ENCODE measurements at places on chromosomes 13 and 19.

GRCh38 chr19:46101293-46101692, 23.2 kb downstream of the IGFL3 start:
- DNase-seq, result no peak

- DNase-seq, result no peak
These were observed 3.5 kb downstream of the SELENOV start for GRCh38 chr19:39518458-39518857.

DNA sequence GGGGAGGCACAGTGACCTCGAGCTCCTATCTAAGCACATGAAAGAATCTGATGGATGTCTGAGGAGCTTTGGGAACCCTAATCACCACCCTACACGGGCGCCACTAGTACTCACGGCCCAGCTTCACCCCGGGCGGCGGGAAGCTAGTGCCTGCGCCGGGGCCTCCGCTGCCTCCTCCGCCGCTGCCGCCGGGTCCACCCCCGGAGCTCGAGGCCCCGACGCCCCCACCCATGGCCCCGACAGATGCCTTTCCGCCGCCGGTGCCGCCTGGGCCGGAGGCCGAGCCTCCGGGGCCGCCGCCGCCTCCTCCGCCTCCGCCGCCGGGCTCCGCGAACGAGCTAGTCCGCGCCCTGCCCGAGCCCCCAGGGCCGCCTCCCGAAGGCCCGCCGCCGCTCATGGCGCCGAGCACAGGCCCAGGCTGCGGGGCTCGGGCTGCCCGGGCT, 312 bp downstream of the GSK3A start:
- DNase-seq, result no peak

GRCh38 chr13:48542581-48543341, 9.9 kb upstream of the RCBTB2 start:
- no peak for DNase-seq

- DNase-seq, result peak; percentile 48
These were observed 14.6 kb downstream of the FAM187B start for GRCh38 chr19:35213663-35214632.

DNA sequence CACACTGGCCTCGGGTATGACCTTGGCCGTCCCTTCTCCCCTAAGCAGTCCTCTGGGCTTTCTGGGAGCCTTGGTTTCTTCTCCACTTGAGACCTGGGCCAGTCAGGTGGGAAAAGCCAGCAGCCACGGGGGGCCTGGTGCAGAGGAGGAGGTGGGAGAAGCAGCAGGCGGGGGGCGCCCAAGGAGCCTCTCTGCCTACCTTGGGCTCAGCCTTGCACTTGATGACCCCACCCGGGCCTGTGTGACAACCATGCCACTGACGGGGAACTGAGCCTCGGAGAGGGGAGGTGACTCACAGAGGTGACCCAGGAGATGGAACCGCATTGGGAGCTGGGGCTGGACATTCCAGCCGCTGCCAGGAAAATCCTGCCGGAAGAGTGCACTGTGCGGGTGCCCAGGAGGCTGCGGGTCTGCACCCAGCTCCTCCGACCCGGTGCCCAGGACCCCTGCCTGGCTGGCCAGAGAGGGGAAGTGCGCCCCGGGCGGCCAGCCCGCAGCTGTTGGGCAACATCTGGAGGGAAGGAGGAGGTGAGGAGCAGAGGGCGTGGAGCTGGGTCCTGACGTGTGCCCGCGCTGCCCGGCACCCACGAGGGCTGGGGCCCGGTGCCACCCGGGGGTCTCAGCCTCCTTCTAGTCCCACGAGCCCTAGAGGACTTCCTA, 23.4 kb upstream of the SLC7A10 start:
- DNase-seq, result no peak

DNA sequence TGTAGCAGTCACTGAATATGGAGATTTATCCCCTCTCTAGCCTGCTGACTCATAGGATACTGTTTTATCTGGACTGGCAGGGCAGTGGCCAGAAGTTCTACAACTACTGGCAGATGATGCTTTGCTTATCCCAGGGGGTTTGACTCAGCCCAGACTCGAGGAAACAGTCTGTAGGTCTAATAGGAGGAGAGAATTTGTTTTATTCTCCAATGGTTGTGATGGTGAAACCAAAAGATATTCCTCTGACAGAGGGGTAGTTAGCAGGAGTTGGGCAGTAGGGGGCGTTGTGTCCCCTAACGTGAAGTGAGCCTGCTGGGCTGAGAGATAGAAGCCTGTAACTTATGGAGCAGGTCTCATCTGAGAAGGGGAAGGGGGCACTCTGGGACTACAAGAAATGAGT, 74.9 kb downstream of the WTIP start:
- DNase-seq, result no peak

DNA sequence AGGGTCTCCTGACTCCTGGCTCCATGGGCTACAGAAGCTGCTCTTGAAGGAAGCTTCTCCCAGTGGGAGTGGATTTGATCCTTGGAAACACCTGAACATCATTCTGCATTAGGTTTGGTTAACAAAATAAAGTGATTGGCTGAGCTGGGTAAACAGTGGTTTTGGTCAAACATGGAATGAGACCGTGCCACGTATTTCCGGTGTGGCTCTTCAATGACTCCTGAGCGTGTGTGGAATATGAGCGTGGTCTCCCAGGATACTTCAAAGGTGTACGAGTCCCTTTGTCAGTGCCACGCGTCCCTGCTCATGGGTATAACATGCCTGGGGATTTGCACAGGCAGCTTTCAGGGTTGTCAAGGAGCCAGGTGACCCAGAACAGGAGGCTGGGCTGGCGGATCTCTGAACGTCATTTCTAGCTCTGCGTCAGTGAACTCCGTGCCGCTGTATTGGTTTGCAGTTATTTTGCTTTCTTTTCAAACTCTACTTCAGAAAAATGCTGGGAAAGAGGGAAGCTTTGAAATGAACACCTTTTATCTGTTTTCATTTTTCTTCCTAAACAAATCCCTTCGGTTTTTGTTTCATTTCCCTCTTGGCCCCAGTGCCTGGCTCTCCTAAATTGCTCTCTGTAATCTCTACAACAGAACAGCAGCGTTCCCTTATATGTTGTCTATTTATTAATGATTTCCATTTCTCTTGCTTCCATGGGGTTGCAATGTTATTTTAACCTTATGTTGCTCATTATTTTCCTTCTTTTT, 26.3 kb upstream of the GJB6 start:
- no peak for DNase-seq

DNA sequence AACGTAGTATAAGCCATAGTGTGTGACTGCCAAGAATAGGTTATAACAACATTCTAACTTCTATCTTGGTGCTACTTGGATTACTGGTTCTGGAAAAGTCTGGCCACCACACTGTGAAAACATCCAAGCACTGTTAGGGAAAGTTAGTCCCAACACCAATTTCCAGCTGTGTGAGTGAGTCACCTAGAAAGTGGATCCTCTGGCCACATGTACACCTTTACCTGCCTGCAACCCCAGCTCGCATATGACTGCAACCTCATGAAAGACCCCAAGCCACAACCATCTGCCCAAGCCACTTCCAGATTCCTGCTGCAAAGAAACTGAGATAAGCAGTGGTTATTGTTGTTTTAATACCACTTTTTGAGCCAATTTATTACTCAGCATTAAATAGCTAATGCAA, 404.5 kb downstream of the KCTD12 start:
- DNase-seq, result no peak

DNA sequence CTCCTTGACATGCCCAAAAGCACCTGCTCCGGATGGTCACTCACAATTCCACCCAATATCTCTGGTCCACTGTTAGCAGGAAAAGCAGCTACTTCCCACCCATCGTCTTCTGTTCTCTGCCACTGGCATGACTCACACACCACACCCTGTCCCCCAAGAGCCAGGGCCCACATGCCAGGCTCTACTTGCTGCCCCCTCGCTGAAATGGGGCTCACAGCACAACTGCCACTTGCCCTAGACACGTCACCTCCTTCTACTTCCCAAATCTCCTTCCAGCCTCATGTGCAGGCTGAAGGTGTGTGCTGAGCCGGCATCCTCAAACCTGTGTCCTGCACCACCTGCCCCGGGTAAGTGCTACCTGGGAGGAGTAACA, 65.0 kb downstream of the TBC1D4 start:
- no peak for DNase-seq

GRCh38 chr19:5308451-5309437, 31.9 kb downstream of the PTPRS start:
- DNase-seq, result no peak

- DNase-seq, result no peak
These were observed 80.3 kb upstream of the FLT1 start for GRCh38 chr13:28575200-28575599.

DNA sequence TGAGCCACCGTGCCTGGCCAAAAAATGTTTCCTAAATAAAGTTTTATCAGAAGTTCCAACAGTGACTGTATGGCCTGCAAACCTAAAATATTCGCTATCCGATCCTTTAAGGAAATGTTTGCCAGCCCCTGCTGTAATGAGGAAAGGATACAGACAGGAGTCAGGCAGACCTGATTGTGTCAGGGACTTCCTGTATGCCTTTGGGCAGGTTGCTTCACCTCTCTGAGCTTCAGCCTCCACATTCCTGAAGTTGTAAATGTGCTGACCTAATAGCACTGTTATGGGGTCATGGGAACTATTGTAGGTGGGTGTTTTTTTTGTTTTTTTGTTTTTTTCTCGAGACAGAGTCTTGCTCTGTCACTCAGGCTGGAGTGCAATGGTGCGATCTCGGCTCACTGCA, 6.2 kb downstream of the ABHD8 start:
- DNase-seq, result no peak

GRCh38 chr13:83618966-83619365, 263.3 kb downstream of the SLITRK1 start:
- DNase-seq, result no peak

Data from stimulated activated CD8-positive, alpha-beta memory T cell treated with anti-CD3 and anti-CD28 coated beads, Interleukin-7, amount 100 ng/mL, for 1 hour (primary cell).